Endothelial cell of umbilical vein (primary cell): ENCODE measurements at places on chromosomes 5 and 9. TPM values are rescaled to one million over a fixed set of nuclear protein-coding genes. Genes with fewer than 3 reads are reported as not detected.

Gene PCDH12
- 5.5 and 6.2 TPM in 2 replicates for polyA plus RNA-seq

Gene CDKN2B
- polyA plus RNA-seq = 1.6 and 2.1 TPM in 2 replicates

Gene LOX
- 39.0 and 43.5 TPM in 2 replicates for polyA plus RNA-seq

Gene DMRTA1
- 0.14 and 0.19 TPM in 2 replicates for polyA plus RNA-seq

Gene HTR1A
- not detected in 2 replicates for polyA plus RNA-seq

Gene IFNA17
- polyA plus RNA-seq = not detected in 2 replicates

Gene PCDHGA8
- 0.43 and 0.44 TPM in 2 replicates for polyA plus RNA-seq

Gene PCAT7
- polyA plus RNA-seq = not detected in 2 replicates

Gene PKD2L2
- not detected in 2 replicates for polyA plus RNA-seq

Gene FCN2
- not detected in 2 replicates for polyA plus RNA-seq

Gene GCNT4
- not detected in 2 replicates for polyA plus RNA-seq

Gene ADCY2
- under 0.01 and 0.06 TPM in 2 replicates for polyA plus RNA-seq

Gene MCTP1
- polyA plus RNA-seq = 59.4 and 79.3 TPM in 2 replicates

Gene RMRP
- 359 TPM in 1 of 2 replicates, not detected in the other for polyA plus RNA-seq

Gene RANBP17
- polyA plus RNA-seq = 5.6 and 6.1 TPM in 2 replicates

Gene SCGB3A1
- polyA plus RNA-seq = 0.22 TPM in 1 of 2 replicates, not detected in the other

Gene ORM2
- polyA plus RNA-seq = not detected in 2 replicates

Gene FBP2
- not detected in 2 replicates for polyA plus RNA-seq

Gene VLDLR
- 0.47 and 0.49 TPM in 2 replicates for polyA plus RNA-seq

Gene DMGDH
- polyA plus RNA-seq = 0.03 and 0.11 TPM in 2 replicates

Gene PCDHA9
- polyA plus RNA-seq = 0.03 TPM in 1 of 2 replicates, not detected in the other

Gene NRARP
- polyA plus RNA-seq = 54.0 and 72.9 TPM in 2 replicates

Gene OR1Q1
- polyA plus RNA-seq = not detected in 2 replicates

Gene TMEM252
- not detected in 2 replicates for polyA plus RNA-seq

Gene ZNF366
- 1.2 and 1.3 TPM in 2 replicates for polyA plus RNA-seq

Gene ALDH7A1
- polyA plus RNA-seq = 30.1 and 43.6 TPM in 2 replicates
